Hippocampal formation (tissue), 2 donors: ENCODE measurements at places on chromosomes 4 and X.
A peak's percentile ranks its signal among the peaks of the same experiment; 100 is the strongest.

DNA sequence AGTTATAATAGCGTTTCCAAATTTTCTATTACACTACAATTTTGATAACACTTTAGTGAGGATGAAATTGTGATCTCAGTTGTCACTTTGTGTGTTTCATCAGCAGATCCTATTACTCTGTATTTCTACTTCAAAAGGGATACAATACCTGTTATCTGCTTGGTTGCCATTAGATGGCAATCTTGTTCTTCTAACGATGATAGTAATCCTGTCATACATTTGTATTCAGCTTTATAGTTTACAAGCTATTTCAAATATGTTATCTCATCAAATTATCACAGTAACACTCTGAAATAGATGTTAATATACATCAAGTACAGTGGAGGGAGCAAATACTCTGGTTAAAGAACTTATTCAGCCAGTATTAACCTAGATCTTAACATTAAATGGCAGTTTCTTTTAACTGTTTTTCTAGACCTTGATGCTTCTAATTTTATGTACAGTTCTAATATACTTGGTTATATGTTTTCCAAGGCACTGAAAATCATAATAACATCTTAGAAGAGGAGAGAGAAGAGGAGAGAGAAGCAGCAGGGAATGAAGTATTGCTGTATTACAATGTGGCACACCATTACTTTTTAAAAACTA, 292.0 kb downstream of the CCSER1 start:
- peak; percentile 73 for DNase-seq

GRCh38 chr4:51906167-51906958, 63.4 kb downstream of the DCUN1D4 start:
- no peak for DNase-seq

DNA sequence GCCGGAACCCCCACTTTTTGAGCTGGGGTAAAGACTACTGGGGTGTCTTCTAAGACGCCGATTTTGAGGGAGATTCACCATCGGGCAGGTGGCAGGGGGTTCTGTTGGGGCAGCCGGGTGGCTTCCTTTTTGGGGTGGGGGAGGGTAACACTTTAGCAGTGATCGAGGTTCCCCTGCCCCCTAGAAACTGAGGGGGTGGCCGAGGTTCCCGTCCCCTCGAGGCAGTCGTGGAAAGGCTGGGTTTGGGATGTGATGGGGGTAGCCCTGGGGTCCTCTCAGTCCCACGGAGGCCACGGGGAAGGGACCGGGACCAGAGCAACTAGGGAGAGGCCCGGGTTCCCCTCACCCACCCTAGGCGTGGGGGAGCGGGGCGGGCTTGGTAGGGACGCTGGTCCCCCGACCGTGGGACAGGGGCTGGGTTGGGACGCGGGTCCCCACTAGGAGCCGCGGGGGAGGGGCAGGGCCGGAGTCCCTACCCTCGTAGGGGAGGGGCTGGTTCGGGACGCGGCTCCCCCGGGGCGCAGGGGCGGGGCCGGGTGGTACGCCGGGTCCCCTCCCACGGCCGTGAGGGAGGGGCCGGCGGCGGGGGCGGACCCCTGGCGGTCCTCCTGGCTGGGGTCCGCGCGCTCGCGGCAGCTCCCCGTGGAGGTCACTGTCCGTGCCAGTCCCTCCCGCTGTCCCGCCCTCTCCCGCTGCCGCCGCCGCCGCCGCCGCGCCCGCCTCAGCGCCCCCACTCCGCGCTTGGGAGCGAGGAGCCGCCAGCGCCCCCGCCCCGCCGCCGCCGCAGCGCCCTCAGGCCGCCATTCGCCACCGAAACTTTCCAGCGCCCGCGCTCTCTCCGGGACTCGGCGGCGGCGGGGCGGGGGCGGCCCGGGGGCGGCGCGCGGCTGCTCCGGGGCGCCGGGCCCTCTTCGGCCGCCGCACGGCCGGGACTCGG, at the start of gene TBL1X:
TBL1X (plus strand) TSS at position 624 of the 937 bp plus-strand sequence. CDS start 188,529 bp downstream, outside the sequence.
- DNase-seq, result peak; percentile 9

DNA sequence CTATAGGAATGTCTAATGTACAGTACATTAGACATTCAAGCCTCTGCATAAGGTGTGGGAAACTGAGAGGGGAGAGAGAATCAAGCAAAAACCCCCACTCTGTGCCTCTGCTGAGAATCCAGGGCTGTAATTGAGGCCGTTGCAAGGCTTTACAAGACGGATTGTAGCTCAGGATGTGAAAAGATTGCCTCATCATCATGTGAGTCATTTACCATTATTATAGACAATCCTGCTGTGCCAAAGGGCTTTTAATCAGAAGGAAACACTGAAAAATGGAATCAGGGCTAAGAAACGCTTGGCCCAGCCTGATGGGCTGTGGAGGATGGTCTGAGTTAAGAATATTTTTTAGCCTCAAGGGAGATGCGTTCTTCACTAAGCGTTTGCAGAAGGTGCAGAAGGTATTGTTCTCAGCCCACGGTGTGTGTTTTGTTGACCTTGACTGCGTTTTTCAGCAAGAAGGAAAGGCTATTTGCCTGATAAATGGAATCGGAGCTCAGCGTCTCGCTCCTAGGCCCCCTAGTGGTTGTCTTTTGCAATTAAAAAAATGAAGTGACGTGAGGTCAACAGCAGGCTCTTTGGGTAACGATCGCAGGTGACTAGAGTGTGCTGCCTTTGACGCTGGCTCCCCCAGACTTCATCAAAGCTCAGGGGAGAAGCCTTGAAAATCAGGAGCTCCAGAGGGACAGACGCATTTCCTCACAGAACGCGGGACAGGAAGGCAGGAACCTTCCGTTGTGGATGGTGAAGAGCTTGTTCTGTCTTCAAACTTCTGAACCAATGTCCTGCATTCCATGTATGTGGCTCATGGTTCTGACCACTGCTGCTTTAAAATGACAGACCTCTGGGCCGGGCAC, 18.1 kb upstream of the CHRNA9 start:
- no peak for DNase-seq

DNA sequence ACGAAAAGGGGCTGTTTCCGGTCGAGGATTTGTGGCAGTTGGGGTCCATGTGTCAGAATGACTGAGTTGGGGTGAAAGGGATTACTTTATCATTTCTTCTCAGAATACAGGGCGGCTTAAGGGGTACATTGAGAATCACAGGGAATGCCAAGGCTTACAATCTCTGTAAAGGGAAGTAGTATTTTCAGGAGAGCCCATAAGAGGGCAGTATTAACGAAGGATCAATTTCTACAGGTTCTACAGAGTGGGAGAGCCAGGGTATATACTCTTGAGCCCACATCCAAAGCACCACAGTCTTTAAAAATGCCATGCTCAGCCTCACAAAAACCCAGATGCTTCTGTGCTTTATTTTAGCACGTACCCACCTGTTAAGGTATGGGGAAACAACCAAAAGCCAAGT, 67.7 kb upstream of the ZXDA start:
- DNase-seq, result no peak
